ENCODE measurements at places on chromosomes 12 and 14. TPM values are rescaled to one million over a fixed set of nuclear protein-coding genes. Genes with fewer than 3 reads are reported as not detected.

Gene DEPDC4
- 4.3 TPM for total RNA-seq

Gene GALNT16
- 9.5 TPM for total RNA-seq

Gene SLCO1B1
- total RNA-seq: 0.17 TPM

Gene SIX6
- total RNA-seq: not detected

DNA sequence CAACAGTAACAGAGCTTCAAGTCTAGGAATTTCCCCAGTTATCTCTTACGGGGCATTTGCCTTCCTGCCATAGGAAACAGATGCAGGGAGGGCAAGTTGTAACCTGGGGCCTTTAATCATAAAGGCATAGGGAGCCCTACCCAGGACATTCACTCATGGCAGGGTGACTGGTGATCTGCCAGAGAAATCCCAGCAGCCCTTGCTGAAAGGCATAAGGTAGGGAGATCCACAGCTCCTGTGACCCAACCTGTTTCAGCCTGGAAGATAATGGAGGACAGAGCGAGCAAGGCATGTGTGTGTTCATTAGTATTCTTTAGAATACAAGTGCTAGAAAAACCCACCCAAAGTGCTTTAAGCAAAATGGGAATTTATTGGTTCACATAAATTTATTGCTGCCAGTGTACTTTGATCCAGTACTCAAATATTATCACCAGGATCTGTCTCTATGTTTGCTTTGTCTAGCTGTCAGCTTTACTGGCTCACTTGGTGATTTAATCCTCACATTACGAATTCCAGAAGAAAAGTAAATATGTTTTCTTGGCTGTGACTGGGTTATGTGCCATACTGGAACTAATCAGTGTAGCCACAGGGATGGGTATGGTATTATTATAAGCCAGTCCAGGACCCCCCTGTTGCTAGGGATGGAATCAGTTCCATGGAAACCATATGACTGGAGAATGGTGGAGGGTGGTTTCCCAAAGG lies 21.1 kb upstream of the AKAP6 start:
- DNase-seq: no peak

DNA sequence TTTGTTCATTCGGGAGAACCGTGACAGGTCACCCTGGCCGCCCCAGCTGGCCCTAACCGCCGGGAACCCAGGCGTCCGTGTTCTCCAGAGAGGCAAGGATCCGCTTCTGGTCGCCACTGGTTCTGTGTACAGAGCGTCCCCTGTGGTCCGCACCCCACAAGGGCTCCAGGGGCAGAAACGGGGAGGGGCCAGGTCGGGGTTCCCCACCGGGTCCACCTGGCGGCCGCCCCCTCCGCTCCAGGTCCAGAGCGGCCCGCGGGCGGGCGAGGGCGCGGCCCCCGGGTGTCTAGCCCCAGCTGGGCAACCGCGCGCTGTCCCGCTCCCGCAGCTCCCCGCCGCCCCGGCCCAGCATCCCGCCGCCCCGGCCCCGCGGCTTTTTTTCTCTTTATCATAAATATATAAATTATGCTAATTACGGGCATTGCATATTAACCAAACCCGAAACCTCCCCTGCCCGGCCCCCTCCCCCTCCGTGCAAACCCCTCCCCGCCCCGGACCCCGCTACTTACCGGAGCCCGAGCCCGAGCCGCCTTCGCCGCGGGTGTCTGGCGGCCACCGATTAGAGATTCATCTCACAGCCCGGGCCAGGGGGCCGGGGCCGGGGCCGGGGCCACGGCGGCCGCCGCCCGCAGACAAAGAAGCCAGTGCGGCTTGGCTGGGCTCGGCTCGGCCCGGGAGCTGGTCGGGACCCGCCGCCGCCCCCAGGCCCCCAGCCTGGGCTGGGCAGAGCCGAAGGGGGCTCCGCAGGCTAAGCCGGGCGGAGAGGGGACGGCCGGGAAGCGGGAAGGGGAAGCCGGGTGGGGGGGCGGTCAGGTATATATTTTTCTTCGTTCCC lies 512 bp downstream of the POU6F1 start:
- DNase-seq: peak; percentile 52

DNA sequence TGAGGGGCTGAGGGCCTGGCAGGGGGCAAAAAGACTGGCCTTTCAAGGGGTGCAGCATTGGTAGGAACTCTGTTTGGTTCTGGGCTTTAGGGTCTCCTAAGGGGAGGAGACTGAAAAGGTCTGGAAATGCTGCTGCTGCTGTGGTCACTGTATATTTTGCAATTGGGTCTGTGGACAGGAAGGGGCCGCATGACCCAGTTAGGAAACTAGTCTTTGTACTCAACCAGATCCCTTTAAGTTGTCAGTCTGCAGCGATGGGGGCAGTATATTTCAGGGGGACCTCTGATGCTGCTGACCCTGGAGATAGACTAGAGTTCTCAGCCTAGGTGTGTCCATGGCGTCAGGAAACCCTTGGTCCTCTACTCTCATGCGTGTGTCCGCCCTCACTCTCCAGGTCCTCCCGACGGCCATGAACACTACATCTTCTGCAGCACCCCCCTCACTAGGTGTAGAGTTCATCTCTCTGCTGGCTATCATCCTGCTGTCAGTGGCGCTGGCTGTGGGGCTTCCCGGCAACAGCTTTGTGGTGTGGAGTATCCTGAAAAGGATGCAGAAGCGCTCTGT lies 4.0 kb downstream of the LTB4R start:
- no peak for DNase-seq

DNA sequence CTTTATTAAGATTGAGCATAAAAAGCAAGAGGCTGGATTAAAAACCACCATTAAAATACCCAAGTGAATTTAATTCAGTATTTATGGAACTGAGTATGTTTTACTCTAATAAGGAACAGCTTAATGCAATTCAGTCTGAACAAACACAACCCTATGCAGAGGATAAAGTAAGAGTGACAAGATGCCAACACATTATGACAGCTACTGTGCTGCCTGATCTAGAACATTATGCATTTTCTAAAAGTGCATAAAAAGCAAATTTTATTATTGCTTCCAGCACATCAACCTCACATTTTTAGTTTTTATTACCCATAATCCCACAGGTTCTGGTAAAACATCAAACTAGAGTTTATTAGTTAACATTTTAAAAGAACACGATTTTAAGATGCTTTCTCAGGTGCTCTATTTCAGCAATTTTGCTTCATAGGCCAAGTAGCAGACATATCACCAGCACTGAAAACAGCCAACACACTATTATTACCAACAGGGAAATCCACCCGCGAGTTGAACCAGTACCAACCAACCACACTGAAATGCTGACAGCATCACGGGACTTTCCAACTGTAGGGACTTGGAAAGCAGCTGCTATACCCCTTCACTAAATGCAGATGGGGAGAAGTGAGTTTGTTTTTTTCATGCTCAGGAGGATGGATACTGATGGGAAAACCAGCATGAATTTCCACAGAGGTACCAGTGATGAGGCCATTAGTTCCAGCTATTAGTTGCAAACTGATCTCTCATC lies 372.1 kb downstream of the KCNH5 start:
- DNase-seq: no peak
